Activated CD4-positive, alpha-beta memory T cell treated with anti-CD3 and anti-CD28 coated beads for 36 hours (primary cell): ENCODE measurements at places on chromosomes 3 and 15. TPM values are rescaled to one million over a fixed set of nuclear protein-coding genes. Genes with fewer than 3 reads are reported as not detected.
A peak's percentile ranks its signal among the peaks of the same experiment; 100 is the strongest.

DNA sequence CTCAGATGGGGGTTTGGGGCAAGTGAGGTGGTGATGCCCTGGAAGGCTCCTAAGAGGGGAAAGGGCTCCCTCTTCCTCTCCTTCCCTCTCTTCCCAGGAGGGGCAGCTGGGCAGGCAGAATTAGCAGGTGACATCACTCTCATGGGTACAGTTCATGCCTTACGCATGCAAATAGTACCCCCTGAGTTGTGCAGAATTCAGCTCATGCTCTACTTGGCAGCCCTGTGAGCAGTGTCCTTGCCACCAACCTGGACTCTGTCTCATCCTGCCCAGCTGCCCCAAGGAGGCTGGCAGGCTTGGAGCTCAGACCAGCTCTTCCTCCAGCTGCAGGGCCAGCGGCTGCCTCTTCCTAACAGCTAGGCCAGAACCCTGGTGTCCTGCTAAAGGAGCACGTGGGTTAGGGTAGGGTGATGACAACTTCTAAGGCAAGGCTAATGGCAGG, 3.3 kb downstream of the CHAC1 start:
- no peak for DNase-seq

The LCTL gene
- not detected for total RNA-seq

DNA sequence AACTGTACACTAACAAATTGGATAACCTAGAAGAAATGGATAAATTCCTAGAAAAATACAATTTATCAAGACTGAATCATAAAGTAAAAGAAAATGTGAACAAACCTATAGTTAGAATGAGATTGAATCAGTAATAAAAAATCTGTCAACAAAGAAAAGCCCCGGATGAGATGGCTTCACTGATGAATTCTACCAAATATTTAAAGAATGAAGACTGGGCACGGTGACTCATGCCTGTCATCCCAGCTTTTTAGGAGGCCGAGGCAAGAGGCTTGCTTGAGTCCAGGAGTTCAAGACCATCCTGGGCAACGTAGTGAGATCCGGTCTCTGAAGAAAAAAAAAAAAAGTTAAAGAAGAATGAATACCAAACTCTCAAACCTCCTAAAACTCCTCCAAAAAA, 17.7 kb upstream of the AP4E1 start:
- DNase-seq: no peak

DNA sequence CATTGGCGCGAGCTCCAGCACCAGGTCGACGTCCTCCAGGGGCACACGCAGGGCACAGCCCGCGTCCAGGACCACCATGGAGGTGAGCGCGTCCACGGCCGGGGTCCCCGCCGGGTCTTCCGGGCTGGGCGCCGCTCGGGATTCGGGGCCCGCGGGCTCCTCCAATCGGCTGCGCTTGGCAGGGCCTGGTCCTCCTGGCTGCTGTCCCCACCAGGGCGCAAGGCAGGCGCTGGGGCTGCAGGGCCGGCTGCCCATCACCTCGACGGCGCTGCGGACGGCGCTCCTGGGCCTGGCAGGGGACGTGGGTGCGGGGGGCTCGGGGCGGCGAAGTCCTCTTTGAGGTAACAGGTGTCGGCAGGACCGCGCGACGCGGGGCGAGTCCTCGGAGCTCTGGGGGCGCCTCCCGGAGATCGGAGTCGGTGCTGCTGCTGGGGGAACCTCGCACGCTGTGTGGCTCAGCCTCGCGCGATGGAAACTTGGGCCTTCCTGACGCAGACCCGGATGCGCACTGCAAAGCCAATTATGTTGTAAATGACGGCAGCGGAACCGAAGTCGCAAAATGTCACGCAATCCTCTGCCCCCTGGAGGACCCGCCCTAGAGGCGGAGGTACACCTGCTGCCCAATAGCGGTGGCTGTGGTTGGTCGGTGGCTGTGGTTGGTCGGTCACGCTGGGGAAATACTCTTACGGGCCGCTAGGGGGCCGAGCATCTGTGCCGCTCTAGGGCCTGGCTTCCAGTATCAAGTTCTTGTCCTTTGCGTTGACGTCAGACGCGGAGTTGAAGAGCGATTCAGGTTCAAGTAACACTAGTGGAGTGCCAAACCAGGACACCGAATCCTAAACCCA, at the start of gene PRR23C:
Gene PRR23C (minus strand): TSS at position 527 of the 845 bp plus-strand sequence. CDS start 272 bp downstream, at position 255.
- DNase-seq: no peak

- DNase-seq: peak; percentile 9
These were observed 262.1 kb downstream of the IGSF11 start for GRCh38 chr3:118772547-118773011.

GRCh38 chr3:126517986-126518778, 609 bp upstream of the UROC1 start:
- DNase-seq: no peak

The SENP7 gene
- total RNA-seq: 18.4 TPM

- DNase-seq: no peak
These were observed 24.6 kb downstream of the GORASP1 start for GRCh38 chr3:39082666-39083313.

The ZBED2 gene
- total RNA-seq: 609 TPM

- DNase-seq: no peak
These were observed 28.3 kb upstream of the AP4E1 start for GRCh38 chr15:50880206-50880605.

The CDCP1 gene
- total RNA-seq: 0.53 TPM

DNA sequence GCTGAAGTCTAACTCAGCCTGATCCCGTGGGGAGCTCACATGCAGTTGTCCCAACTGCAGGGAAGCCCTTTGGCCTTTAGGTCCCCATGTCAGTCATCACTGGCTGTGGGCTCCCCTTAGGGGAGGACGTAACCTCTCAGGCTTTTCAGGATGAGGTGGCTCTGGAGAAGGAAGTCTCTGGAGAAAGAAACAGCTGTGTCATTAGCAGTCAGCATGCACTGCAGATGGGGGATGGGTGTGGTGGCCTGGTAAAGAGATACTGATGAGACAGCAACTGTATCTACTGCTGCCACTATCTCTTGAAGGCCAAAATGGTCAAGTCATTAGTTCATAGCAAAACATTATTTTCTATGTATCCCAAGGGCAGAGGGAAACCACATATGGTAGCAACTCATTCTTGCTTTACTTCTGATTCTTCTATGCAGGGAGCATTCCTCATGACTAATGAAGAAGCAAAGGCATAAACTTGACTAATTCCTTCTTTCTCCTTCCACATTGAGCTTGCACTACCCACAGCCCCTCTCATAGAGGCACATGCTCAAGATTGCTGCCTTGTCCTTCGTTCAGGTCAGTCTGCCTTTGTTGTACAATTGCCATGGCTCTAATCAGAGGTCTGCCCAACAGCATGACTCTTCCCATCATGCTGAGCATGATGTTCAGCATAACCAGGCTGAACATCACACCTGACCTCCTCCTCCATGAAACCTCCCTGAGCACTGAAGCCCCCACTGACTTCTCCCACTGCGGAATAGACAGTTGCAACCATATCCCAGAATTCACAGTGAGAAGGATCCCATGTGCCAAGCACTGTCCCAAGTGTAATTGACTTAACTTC, 47.8 kb upstream of the TMEM158 start:
- DNase-seq: no peak

DNA sequence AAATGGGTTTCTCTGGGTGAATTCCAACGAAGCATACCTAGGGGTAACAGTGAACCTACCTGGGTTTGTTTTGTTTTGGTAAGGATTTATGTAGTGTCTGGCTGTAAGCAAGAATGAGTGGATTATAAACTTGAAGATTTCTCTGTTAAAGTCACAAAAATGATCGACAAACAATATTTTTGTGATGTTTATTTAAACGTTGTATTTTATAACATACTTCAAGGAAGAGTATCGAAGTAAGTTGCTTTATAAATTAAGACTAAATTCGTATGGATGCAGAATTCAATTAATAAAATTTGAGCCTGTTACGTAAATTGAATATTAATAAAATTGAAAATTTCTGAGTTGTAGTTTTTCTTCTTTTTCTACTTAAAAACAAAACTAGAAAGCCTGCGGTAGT, 982 bp upstream of the ZDHHC23 start:
- no peak for DNase-seq

DNA sequence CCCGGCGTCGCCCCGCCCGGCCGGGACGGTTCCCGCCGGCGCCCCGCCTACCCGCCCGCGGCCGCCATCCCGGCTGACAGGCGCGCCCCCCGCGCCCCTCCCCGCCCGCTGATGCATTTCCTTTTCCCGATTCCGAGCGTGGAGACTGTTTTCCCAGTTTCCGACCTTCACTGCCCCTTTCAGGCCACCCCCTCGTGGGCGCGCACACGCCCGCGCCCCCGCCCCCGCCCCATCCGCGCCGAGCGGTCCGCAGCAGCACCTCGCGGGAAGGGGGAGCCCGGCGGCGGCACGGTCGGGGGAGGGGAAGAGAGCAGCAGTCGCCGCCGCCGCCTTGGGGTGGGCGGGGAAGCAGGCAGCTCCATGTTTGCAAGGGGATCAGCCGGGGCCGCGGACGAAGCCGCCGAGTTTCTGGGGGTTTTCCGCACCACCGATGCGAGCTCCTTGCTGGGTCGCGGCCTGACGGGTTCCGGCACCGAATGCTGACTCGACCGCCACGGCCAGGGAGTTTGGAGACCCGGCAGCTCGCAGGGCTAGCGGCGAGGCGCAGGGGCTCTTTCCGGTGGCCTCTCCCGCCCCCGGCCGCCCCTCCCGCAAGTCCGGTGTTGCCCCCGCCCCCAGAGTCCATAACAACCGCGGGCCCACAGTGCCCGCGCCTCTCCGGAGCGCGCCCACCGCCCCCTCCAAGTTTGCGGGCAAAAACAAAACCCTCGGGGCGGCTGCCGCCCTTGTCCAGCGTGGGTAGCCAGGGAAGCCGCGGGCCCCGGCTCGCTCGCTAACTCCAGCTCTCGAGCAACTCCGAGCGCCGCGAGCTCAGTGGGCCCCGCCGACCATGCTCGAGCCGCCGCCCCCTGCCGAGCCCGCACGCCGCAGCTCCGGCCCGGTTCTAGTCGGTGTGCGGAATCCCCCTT, 3.2 kb upstream of the SIN3A start:
- DNase-seq: peak; percentile 87

GRCh38 chr15:43886558-43886957, 59.8 kb downstream of the WDR76 start:
- DNase-seq: no peak

The SNTN gene
- not detected for total RNA-seq

DNA sequence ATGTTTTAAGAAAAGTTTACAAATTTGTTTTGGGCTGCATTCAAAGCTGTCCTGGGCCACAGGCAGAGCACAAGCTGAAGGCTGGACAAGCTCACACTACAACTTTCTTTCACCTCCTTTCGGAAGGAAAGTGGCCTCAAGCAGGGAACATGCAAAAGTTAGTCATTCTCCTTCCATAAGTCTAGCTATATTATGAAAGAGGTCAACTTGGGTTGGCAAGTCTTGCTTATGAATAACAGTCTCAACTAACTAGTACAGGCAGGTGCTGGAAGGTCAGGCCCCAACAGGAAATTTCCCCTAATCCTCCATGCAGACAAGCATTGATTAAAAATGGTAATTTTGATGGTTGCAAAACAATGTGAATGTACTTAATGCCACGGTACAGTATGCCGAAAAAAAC, 69.4 kb downstream of the OSBPL10 start:
- DNase-seq: no peak
